A549 treated with dexamethasone at 1 μM for 4 hours (cell line): ENCODE measurements at places on chromosomes 4 and X. TPM values are rescaled to one million over a fixed set of nuclear protein-coding genes. Genes with fewer than 3 reads are reported as not detected.

The CPLX1 gene
- total RNA-seq: 0.28 to 0.90 TPM (median 0.47 TPM) in 5 replicates

The TSPAN6 gene
- 35.3 to 42.5 TPM (median 38.2 TPM) in 5 replicates for total RNA-seq

The GAGE13 gene
- not detected in 5 replicates for total RNA-seq

The SPATA18 gene
- 3.4 to 5.1 TPM (median 4.6 TPM) in 5 replicates for total RNA-seq

The PPARGC1A gene
- 0.02 to 0.18 TPM (median 0.04 TPM) in 5 replicates for total RNA-seq

The RAB9B gene
- total RNA-seq: 0.02 to 0.05 TPM (median 0.04 TPM) in 4 of 5 replicates, not detected in the other

The SLC16A2 gene
- 19.7 to 22.8 TPM (median 20.8 TPM) in 5 replicates for total RNA-seq

The TEX13B gene
- total RNA-seq: 0.08 TPM in 1 of 5 replicates, not detected in the others

The SHROOM4 gene
- not detected in 5 replicates for total RNA-seq

The RASSF6 gene
- 0.71 to 0.88 TPM (median 0.81 TPM) in 5 replicates for total RNA-seq

The REPS2 gene
- 0.65 to 1.9 TPM (median 1.4 TPM) in 5 replicates for total RNA-seq

The MGAT4D gene
- not detected in 5 replicates for total RNA-seq

The SULT1E1 gene
- total RNA-seq: not detected in 5 replicates
